Smooth muscle cell of trachea (primary cell): ENCODE measurements at places on chromosomes 6 and 20. TPM values are rescaled to one million over a fixed set of nuclear protein-coding genes. Genes with fewer than 3 reads are reported as not detected.

OOEP gene
- 0.29 TPM in 1 of 2 replicates, not detected in the other for total RNA-seq

LCA5 gene
- 4.8 and 8.3 TPM in 2 replicates for total RNA-seq

SLC4A11 gene
- total RNA-seq: 0.44 and 1.8 TPM in 2 replicates

ZC3H12D gene
- total RNA-seq: 0.15 and 0.17 TPM in 2 replicates

SPDEF gene
- total RNA-seq: 0.15 TPM in 1 of 2 replicates, not detected in the other

B3GAT2 gene
- total RNA-seq: under 0.01 TPM in 1 of 2 replicates, not detected in the other
